Activated naive CD4-positive, alpha-beta T cell treated with anti-CD3 and anti-CD28 coated beads, Interleukin-2, amount 50 U/mL, for 16 hours (primary cell): ENCODE measurements at places on chromosomes 7 and 10.

- DNase-seq: peak; percentile 35
These were observed 75.7 kb upstream of the CCDC71L start for GRCh38 chr7:106736508-106737201.

DNA sequence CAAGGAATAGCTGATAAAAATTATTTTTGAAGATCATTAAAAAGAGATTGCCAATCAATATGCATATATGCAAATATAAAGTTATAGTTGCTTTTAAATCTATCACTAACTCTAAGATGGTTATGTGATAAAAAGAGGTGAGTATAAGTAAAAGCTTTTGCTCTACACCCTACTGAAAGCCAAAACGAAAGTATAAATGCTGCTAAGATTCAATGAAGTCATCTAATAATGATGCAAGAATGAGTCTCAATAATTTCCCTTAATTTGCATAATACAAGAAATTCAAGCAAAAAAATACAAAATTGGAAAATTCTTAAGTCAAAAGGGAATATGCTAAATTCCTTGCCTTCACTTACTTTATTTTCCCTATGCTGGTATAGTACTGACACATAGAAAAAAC lies 75.2 kb downstream of the WAPL start:
- DNase-seq: no peak

DNA sequence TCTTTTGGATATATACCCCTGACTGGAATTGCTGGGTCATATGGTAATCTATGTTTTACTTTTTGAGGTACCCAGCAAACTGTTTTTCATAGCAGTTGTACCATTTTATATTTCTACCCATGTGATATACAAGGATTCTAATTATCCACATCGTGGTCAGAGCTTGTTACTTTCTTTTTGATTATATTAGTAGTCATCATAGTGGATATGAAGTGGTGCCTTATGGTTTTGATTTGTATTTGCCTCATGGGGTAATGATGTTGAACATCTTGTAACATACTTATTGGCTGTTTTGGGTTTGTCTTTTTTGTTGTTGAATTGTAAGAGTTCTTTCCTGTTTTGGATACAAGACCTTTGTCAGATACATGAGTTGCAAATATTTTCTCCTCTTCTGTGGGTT lies 51.7 kb downstream of the MAPK8 start:
- DNase-seq: no peak

GRCh38 chr7:98225913-98226614 lies 14.8 kb downstream of the BHLHA15 start:
- no peak for DNase-seq

DNA sequence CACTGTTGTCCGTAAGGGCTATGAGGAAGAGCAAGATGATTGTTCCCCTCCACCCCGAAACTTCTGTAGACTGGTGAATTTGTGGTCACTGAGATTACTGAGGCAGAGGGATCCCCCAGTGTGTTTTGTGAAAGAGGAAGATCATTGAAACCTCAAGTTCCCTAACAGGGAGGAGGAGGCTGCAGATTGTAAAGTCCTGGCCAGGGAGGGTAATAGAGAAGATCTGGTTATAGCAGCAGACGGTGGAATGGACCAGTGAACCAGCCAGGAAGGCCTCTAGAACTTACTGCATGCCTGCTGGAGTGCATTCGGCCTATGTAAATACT lies 31.1 kb downstream of the LMTK2 start:
- no peak for DNase-seq

GRCh38 chr7:7803715-7804178 lies 85.3 kb upstream of the RPA3 start:
- DNase-seq: no peak
